ENCODE measurements at places on chromosomes 12 and 14.

GRCh38 chr12:132314516-132315233 lies 14.7 kb downstream of the GALNT9 start:
- DNase-seq = no peak

DNA sequence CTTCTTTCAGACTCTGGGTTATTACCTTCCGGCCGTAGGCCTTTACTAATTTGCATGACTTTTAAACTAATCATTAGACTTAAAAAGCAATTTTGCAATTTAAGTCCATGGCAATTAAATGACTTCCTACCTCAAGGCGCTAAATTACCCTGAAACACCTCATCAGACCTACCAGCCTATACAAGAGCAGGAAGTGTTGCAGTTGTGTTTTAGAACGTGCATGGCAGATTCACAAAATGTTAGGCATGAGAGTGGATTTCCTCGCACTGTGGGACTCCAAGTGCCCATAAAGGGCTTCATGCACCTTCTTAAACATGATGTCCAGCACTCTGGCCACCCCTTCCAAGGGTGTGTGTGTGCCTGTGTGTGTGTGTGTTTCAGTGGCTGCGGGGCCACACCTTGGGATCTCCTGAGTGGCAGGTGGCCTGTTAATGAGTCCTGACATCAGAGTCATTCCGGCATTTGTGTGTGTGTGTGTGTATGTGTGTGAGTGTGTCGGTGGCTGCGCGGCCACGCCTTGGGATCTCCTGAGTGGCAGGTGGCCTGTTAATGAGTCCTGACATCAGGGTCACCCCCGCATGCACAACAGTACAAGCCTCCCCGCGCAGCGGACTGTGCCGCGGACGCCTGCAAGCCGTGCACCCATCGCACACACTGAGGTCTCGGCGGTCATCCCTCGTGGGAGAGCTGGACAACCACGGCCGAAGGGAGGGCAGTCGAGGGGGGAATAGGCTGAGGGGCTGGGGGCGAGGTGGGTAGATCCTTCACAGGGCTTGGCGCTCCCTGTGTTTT lies 900 bp downstream of the C2CD5 start:
- DNase-seq = peak; percentile 27

GRCh38 chr12:86945685-86946196 lies 689.5 kb upstream of the MGAT4C start:
- DNase-seq = no peak

DNA sequence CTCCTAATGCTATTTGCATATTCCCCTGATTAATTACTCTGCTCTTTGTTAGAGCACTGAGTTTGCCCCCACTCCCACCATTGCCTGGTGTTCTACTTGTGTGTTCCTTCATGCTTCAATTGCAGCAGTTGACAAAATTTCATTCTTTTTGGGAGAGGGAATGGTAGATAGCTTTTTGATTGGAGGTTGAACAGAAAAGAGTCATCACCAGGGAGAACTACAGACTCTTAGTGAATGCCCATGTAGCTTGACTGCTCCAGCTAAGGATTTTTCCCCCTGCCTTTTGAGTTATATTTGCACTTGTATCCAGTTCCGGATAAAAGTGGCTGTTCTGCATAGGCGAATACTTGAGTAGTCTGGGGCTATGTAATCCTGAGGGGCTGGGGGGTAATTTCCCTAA lies 183.9 kb downstream of the ETNK1 start:
- DNase-seq = no peak

GRCh38 chr12:124476011-124476400 lies 91.4 kb downstream of the NCOR2 start:
- no peak for DNase-seq

DNA sequence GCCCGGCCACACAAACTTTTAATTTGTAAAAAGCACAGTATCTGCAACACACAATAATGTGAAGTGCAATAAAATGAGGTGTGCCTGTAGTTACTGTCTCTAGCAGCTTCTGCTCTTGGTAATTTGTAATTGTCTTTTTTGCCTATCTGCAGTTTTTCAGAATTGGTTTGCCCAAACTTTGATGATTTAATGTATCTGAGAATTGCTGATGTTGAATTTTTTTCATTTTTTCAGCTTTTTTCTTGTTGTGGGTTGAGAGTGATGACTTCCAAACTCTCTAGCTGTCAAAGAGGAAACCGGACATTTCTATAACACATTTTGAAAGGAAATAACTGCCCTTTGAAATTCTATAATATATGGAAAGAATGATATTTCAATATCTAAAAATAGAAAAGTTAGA lies 236.9 kb downstream of the RERGL start:
- DNase-seq = no peak

GRCh38 chr12:44384136-44384535 lies 492.0 kb downstream of the NELL2 start:
- DNase-seq = no peak

DNA sequence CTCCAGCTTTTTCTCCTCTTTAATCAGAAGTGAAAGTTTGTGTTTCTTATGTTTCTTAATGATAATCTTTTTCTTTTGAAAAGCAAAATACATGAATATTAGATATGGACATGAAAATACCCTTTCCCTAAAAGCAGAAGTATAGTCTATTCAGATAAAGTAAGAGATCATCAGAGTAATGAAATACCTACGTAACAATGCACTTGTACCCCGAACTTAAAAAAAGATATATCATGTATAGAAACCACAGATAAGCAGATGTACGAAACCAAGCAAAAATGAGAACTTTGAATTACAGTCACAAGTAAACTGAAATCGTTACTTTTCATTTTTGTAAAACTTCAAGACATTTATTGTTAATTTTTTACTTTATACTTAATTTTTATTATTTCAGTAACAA lies 1.5 kb upstream of the GPR65 start:
- DNase-seq = no peak

DNA sequence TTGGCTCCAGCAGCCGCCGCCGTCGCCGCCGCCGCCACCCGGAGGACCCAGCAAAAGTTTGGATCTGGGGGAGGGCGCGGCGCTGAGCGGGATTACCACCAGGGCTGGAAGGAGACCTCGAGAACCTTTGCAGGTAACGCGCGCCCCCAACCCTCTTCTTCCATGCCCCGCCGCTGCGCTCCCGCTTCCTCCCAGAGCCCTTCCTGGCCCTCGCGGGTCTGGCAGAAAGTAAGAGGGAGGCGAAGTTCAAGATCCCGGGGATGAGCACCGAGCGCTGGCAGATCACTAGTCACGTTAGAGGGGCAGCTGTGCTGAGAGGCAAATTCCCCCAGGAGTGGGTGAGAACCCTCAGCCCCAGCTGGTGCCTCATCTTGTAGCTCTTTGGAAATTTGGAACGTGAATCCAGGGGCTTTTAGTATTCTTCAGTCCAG lies 3.9 kb downstream of the FLRT2 start:
- no peak for DNase-seq

All from activated CD4-positive, alpha-beta T cell treated with anti-CD3 and anti-CD28 coated beads for 4 hours (primary cell).